Stimulated activated CD8-positive, alpha-beta memory T cell treated with anti-CD3 and anti-CD28 coated beads, Interleukin-2, amount 100 ng/mL, for 48 hours (primary cell): ENCODE measurements at places on chromosomes 11 and 22.

- DNase-seq = no peak
Measured at GRCh38 chr11:44702889-44703288, 23.9 kb upstream of the TSPAN18 start.

- DNase-seq = no peak
Measured at GRCh38 chr11:128892866-128893565, 1.9 kb downstream of the KCNJ5 start.

- no peak for DNase-seq
Measured at GRCh38 chr22:24326266-24326665, 55.6 kb downstream of the SPECC1L start.

DNA sequence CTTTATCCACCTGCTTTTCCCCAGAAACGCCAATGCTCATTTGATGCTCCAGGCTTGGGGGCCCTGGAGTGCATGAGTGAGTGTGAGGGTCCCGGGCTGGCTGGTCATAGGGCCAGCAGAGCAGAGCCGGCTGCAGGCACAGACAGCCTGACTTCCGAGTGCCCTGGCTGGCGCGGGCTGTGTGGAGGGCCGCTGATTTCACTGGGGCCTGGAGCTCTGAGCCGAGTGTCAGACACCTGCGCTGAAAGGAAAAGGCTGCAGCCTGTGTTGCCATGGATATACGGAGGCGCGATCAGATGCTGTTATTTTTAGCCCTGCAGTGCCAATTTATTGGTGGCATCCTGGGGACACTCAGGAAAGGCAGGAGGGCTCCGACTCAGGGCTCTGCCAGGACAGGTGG lies 87.6 kb downstream of the ST3GAL4 start:
- DNase-seq = no peak

DNA sequence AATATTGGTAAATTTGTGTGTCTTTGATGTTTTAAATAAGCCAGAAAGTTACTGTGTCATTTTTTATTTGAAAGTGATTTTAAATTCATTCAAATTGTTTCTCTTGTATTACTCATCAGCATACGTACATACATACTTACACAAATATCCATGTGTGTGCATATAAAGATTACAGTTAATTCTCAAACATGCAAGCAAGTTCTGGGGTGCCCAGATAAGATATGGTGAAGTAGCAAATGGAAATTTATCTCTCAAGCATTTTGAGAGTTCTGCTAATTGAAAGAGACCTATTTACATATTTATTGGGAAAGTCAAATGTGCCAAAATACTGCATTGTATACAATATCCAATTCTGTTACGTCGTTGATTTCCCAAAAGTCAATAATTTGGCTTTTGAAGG lies 1024.0 kb upstream of the CNTN5 start:
- no peak for DNase-seq

DNA sequence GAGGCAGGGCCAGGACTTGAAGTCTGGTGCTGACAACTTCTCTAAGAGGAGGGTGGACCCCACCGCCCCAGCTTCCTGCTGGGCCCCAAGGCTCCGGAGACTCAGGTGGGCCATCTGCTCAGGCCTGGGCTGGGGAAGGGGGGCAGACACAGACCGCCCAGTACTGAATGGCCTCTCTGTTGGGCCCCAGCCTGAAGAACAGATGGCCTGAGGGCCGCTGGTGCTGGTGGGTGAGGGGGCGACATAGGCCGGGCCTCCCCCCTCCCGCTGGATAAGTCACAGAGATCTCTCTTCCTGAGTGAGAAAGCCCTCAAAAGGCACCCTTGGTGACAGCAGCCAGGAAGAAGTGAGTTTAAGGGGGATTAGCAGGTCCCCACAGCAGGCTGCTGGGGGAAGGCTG lies 12.5 kb upstream of the TP53I11 start:
- DNase-seq = no peak

GRCh38 chr11:1882265-1883238 lies 9.1 kb downstream of the PRR33 start:
- DNase-seq = peak; percentile 71

DNA sequence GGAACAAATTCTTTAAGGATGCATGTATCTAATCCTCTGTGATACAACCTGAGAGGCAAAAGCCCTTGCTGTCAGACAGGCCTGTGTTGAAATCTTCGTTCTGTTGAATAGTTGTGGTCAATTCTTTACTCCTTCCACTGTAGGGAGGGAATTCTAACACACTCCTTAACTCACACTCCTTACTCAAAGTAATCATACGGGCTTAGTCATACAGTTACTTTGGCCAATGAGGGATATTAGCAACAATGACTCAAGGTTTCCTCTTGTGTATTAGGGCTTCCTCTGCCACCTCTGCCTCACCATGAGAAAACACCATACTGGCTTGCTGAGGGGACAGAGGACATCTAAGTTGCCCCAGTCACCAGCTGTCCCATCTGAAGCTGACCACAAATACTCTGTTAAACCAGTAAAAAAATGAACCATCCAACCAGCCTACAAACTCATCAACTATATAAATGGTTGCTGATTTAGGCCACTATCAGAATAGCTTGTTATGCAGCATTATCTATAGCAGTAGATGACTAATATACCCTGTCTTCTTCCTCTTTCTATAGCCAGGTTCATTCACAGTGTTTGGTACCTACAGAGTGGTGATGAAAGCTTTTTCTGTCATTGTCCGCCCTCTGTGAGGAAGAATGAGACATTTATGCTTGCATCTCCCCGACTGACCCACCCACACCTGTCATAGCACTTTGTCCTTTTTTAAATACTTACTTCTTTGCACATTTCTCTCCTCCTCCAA lies 322.8 kb upstream of the SYN3 start:
- no peak for DNase-seq

- DNase-seq = no peak
Measured at GRCh38 chr11:66637557-66638176, 836 bp upstream of the RBM4 start.

DNA sequence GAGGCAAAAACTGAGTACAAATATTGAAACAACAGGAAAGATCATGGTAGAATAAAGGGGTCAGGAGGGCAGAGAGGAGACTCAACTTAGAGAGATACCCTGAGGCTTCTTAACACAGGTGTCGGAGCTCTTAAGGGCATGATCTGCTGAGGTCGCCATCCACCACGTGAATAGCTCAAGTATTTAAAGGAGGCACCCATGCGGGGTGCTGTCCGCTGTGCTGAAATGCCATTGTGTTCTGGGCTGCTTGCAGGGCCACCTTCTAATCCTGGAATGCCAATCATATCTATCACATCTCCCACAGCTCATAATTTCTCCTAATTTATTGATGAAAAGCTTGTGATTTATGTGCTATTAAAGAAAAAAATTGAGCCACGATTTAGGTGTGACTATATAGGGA lies 90.2 kb downstream of the SEZ6L start:
- no peak for DNase-seq

GRCh38 chr11:111409915-111410314 lies 30.8 kb upstream of the POU2AF1 start:
- no peak for DNase-seq

DNA sequence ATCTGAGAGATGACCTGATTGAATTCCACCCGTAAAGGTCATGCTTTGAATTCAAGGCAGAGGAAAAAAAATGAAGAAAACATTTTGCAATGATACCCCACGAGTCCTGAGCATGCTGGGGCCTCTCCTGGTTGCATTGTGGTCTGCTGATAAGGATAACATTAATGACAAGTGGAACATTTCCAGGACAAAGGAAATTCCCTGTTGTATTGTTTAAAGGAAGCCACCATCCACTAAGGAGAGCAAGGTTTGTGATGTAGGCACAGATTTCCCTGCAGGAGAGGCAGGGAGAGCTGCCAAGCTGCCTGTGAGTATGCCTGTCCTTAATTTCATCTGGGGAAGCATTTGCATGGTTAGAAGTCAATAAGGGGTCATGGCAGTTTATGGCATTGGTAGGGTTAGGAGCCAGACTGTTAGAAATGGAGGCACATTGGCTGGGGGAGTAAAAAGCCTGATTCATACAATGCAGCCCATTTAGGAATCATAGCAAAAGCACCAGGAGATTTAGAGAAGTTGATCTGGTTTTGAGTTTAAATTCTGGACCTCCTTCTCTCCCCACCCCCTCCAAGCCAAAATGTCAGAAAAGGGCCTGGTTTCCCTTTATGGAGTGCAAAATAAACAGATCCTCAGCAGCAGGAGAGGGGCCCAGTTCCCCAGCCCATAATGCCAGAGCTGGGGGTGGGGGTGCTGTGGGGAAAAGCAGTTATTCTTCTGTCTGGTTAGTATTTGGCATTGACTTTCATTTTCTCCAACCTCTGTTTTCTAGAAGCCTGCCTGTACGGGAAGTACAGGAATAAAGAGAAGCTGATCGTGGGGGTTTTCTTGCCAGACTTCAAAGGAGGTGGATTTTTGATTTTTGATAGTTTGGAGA lies 22.1 kb downstream of the FLI1 start:
- no peak for DNase-seq

DNA sequence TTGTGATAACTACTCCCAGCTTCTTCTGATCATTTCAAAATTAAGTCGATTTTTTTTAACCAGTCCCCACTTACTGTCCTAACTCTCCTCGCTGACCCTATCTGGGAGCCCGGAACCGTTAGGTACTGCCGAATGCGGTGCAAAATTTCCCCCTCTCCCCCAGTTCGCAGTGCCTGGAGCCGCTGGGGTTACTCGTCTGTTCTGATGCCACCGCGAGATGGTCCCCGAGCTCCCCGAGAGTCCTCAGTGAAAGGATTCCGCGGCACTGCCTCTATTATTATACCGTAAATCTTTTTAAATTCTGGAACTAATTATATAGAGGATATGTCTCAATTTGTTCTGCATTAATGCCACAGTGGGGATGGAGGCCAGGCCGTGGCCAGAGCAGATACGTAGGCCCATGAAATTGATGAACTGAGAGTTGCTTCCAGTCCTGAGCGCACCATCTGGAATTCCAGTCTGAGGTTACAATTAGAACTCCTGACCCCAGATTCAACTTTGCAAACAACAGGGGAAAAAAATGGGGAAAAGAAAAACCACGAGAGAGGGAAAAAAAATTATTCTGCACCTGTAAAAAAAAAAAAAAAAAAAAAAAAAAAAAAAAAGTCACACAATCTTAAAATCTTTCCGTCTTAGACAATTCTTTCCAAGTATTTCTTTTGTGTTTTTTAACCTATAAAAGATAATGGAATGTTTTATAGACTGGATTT lies 4.3 kb upstream of the WT1 start:
- no peak for DNase-seq

DNA sequence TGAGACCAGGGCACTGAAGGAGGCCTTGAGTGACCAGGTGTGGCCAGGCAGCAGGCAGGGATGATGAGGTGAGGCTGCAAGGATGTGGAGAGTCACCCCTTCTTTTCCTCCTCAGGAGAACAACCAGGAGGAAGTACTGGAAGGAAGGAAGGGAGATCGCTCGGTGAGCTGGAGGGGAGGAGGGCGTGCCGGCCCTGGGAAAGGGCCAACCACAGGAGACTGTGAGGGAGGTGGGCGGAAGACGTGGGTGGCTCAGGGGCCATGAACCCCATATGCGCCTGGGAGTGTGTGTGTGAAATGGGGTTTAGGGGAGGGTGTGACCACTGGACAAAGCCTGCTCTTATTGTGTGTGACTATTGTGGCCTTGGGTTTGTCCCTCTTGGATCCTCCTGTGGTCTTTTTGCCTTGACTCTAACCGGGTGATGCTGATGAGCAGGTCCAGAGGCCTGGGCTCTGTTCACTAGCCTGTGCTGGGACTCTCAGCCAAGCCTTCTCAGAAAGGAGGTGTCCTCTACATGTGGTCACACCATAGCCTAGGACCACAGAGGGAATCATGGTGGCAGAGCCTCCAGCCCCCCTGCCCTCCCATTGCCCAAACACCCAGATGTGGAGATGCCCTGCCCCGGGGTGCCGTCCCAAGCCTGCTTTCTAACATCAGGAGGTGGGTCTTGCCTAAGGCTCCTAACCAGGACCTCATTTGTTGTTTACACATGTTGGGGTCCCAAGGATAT lies 41.3 kb upstream of the TUB start:
- no peak for DNase-seq

GRCh38 chr11:132604431-132604830 lies 927.9 kb downstream of the OPCML start:
- DNase-seq = no peak

- no peak for DNase-seq
Measured at GRCh38 chr11:70810133-70810532, 411.8 kb downstream of the CTTN start.

DNA sequence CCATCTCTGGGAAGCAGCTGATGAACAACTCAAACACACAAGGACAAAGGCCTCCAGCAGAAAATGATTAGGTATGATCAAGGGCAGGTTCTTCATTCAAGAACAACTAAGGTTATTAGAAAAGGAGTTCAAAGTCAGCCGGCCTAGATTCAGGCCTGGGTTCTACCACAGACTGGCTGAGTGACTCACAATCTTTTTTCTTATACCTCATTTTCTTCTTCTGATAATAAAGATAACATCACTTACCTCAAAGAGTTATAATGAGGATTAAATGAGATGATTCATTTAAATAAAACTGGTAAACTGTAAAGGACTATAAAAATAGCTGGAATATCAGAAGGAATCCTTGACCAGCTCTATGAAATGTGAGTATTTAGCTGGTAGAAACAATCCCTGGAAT lies 49.3 kb upstream of the PPP2R1B start:
- DNase-seq = no peak

DNA sequence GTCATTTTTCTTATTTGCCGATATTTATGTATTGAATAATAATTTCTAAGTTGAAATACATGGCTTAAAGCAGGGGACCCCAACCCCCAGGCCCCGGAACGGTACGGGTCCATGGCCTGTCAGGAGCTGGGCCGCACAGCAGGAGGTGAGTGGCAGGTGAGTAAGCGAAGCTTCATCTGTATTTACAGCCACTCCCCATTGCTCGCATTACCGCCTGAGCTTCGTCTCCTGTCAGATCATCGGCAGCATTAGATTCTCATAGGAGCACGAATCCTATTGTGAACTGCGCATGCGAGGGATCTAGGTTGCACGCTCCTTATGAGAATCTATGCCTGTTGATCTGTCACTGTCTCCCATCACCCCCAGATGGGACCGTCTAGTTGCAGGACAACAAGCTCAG lies 4.5 kb downstream of the ZMAT5 start:
- DNase-seq = no peak

DNA sequence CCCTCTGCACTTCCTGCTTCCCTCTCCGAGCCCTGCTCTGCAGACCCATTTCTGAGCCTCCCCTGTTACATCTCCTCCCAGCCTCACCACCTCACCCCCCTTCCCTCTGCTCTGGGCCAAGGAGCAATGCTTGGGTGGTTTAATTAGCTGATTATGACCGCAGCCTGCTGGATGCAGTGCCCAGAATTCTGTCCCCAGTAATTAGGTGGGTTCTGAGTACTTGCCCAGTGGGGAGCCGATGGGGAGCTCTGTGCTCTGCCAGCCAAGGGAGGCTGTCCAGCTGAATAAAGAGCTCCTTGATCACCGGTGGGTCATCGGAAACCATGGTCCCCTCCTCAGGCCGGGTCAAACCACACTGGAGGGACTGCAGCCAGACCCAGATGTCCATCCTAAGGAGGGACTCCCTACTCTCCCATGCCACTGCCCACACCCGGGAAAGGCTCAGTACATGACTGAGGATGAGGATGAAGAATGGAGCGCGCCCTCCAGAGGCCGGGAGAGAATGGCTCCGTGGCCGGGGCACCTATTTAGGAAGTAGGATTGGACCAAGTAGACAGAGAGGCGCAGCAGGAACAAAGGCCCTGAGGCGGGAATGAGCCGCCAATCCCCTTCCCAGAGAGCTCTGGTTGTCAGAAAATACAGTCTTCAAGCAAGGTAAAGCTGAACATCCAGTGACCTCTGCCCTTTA lies 9.1 kb downstream of the ARRB1 start:
- DNase-seq = no peak
